ENCODE measurements at places on chromosomes 12 and 14.

- no peak for DNase-seq
Observed at GRCh38 chr12:32437095-32437515, 37.7 kb downstream of the FGD4 start.

DNA sequence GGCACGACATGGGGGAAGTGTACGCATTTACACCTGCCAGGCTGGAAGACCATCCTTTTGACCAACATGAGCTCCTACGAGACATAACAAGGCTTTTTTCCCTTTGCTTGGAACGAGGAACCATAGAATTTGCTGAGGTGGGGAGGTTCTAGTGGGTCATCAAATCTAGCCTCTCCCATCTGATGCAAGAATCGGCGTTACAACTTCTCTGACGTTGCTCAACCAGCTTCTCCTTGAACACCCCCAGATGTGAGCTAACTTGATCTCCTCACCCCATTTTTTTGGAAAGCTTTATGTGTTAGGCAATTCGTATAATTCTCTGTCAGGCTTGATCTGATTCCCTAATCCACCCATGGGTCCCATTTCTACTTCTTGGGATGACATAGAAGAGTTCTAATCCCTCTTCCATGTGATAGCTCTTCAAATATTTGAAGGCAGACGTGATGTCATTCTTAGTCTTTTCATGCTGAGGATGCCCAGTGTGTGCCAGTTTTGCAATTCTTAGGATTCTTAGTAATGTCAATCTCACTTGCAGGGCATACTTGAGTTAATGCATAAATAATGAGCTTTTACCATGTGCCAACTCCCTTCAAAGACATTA, 163.6 kb upstream of the PARP11 start:
- DNase-seq, result no peak

- DNase-seq, result no peak
Observed at GRCh38 chr12:46725332-46725731, 100.5 kb downstream of the SLC38A4 start.

GRCh38 chr14:51691176-51691575, 39.5 kb downstream of the FRMD6 start:
- no peak for DNase-seq

DNA sequence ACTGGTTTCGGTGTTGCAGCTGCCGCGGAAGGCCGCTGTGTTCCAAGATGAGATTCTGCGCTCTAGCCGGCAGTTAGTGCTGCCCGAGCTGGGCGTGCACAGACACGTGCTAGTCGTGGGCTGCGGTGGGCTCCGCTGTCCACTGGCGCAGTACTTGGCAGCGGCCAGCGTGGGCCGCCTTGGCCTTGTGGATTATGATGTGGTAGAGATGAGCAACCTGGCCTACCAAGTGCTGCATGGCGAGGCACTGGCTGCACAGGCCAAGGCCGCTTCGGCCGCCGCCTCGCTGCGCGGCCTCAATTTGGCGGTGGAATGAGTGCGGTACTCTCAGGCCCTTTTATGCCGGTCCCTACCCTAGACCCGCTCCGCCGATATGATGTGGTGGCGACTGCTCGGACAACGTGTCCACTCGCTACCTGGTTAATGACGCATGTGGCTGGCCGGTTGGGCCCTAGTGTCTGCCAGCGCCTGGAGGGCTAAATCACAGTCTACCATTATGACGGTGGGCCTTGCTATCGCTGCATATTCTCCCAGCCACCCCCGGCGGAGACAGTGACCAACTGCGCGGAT, 102.2 kb downstream of the SNAPC1 start:
- no peak for DNase-seq

- no peak for DNase-seq
Observed at GRCh38 chr14:71354801-71355200, 447.5 kb downstream of the PCNX1 start.

GRCh38 chr12:66503746-66504145, 175.1 kb downstream of the GRIP1 start:
- DNase-seq, result no peak

All from activated CD4-positive, alpha-beta T cell treated with anti-CD3 and anti-CD28 coated beads, Interleukin-10, Interleukin-2, amounts not matched to agents 100 ng/mL and 50 ng/mL, durations not matched to agents 16 hours and 8 hours (primary cell).